Hematopoietic multipotent progenitor cell treated with erythropoietin and hydrocortisone succinate and interleukin-3 and kit ligand, for 8 days (in vitro differentiated cells): ENCODE measurements at places on chromosomes 16 and 17.

DNA sequence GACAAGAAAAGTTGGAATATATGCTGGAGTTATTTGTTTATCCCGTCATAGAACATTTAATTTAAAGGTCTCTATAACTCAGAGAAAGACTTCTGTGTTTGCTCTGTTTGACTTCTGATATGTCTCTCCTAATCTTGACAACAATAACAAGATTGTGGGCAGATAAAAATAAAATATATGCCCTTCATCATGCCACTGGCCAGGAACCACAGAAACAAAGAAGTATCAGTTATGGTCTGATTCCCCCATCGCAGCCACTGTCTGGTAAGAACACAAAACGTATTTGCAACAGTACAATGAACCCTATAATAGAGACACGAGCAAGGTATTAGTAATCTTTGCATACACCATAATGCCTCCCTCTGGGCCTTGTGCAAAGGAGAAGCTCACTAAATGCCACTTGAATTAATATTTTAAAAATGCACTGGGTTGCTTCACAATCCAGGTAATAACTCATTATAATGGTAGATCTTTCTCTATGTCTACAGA is 1498.3 kb downstream of the CDH11 start:
- DNase-seq: no peak

DNA sequence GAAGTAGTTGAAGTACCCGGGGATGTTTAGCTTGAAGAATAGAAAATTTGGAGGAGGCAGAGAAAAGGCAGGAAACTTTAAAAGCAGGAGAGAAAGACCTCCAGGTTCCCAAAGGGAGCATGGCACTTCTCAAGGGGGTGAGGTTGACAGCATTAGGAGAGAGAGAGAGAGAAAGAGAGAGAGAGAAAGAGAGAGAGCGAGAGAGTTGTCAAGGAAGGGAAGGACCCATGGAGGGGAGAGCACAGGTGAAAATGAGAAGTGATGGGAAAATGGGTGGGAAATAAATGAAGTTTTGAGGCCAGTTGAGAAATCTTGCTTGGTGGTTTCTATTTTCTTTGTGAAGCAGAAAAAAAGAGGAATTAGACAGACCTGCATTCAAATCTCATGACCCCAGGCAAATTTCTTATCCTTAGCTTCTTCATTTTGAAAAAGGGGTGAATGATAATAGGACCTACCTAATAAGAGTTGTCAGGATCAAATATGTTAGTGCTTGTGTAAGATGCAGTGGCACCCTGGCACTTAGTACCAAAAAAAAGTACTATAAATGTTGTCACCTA is 24.0 kb downstream of the PRKCB start:
- no peak for DNase-seq

GRCh38 chr17:76161619-76162266 is 20.7 kb upstream of the FOXJ1 start:
- peak; percentile 78 for DNase-seq

DNA sequence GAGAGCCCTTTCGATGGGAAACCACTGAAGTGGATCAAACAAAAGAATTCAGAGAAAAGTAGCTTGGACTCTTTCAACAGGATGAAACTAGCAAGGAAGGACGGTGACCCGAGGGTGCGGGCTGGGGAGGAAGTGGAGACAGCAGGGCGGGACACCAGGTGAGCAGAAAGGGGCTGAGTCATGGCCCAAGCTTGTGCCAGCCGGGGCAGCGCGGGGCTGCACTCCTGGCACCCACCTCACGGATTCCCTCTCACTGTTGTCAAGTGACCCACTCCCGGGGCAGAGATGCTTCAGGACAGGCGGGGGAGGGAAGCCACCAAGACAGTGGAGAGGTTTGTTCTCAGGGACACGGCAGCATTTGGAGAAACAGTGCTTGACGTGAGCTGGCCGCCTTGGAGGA is 10.7 kb upstream of the RNF222 start:
- DNase-seq: no peak

DNA sequence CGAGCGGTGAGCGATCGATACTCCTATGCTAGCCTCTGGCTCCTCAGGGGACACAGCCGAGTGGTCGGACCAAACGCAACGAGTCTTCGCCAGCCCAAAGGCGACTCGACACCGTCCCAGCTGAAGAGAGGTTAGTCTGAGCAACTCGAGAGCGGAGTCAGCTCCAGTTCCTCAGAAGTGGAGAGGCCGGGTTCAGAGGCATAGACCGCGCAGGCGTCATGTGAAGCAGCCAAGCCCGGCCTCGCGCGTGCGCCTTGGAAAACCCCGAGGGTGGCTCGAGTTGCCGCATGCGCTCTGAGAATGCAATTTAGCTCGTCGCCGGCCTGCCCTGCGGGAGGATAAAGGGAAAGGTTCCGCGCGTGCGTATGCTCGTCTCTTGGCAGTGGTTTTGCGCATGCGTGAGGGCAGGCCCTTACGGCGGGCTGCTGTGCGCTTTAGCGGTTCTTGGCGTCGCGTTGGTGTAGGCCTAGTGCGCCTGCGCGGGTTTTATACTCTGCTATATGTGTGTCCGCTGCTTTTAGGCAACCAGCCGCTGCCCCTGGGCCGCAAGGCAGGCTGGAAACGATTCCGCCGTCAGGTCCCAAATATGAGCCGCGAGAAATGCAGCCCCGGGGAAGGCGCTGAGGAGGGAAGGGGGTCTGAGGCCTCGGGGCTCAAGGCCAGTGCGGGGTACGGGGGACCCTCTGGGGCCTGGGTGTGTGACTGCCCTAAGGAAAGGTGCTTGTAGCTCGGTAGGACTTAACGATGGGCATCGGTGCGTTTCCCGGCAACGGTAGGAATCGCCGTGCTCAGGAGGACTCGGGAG is at the start of gene KDM8:
Gene KDM8 (plus strand): TSS at position 20 of the 805 bp plus-strand sequence. CDS start 6,598 bp downstream, outside the sequence.
- peak; percentile 100 for DNase-seq

GRCh38 chr17:3935825-3936355 is 19.6 kb upstream of the P2RX1 start:
- no peak for DNase-seq

- DNase-seq: no peak
Measured at GRCh38 chr17:68195667-68196393, 52.0 kb upstream of the AMZ2 start.

GRCh38 chr16:90048347-90048722 is 28.8 kb downstream of the PRDM7 start:
- no peak for DNase-seq

- no peak for DNase-seq
Measured at GRCh38 chr17:42683407-42684034, 1.2 kb downstream of the CNTNAP1 start.

DNA sequence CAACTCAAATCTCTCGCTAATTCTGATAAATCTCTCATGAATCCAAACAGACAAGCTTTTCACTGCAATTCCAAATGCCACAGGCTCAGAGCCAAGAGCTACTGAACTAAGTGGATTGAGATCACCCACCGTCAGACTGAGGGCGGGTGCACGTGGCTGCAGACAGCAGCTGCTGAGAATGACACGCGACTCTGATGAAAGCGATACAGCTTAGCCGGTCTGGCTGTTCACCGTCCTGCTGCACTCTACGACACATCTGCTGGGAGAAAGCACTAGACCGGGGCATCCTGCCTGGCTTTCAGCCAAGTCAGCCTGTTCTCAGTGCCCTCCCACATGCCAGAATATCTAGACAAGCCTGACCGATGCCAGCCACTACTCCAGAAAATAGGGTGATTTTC is 42.6 kb downstream of the KLHDC4 start:
- DNase-seq: peak; percentile 73

- DNase-seq: no peak
Measured at GRCh38 chr16:11877374-11877773, 26.0 kb upstream of the RSL1D1 start.
